Effector memory CD4-positive, alpha-beta T cell (primary cell): ENCODE measurements at places on chromosomes 3 and 15.

- no peak for DNase-seq
Measured at GRCh38 chr3:23864931-23865330, 51.9 kb downstream of the NKIRAS1 start.

- DNase-seq, result no peak
Measured at GRCh38 chr15:94042180-94042928, 189.0 kb upstream of the MCTP2 start.

DNA sequence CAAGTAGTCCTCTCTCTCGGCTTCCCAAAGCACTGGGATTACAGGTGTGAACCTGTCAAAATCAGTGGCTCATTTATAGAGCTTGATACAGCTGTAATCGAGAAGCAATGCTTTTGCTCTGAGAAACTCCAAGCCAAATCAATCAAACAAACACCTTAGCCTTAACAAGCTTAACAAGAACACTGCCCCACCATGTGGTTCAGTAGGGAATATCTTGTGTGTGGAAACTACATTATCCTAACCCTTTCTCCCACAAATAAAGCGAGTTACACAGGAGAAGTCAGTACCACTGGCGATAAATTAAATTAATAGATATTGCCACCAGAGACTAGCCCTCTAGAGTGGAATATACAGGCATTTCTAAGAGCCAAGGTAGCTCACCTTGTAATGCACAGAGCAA lies 13.9 kb downstream of the CDAN1 start:
- DNase-seq, result no peak

- DNase-seq, result no peak
Measured at GRCh38 chr3:60764870-60765269, 486.4 kb downstream of the FHIT start.

DNA sequence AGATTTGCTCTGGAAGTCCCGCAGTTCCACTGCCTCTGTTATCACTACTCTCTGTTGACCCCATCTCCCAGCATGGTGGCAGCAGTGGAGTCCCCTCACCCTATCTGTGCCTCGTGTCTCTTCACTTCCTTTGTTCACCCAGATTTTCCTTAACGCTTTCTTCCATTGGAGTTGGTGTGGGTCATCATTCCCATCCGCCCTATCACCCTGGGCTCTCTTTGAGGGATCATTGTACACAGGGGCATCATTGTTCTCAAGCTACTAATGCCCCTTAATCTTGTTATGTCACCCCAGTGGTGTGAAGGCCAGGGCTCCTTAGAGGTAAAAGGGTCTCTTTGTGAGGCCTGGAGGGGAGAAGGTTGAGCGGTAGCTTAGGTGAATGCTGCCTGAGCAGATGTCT lies 329.5 kb upstream of the CTDSPL start:
- DNase-seq, result no peak

GRCh38 chr15:79067072-79067833 lies 23.3 kb downstream of the RASGRF1 start:
- DNase-seq, result no peak

GRCh38 chr15:50166216-50166615 lies 15.8 kb upstream of the SLC27A2 start:
- no peak for DNase-seq

- no peak for DNase-seq
Measured at GRCh38 chr3:173753593-173753992, 356.0 kb downstream of the NLGN1 start.

DNA sequence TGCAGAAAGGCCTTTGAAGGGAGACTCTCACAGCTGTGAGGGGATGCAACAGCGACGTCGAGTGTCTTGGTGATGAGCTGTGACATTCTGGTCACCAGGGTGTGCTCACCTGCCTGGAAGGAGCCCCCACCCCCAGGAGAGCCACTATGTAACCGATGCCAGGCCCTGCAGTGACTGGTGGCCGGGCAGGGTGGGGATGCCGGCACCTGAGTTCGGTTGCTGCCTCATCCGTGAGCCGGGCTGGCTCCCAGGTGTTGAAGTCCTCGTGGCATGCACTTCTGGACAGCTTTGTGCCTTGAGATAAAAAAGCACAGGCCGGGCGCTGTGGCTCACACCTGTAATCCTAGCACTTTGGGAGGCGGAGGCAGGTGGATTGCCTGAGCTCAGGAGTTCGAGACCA lies 56.5 kb downstream of the ASB7 start:
- no peak for DNase-seq

GRCh38 chr3:124552224-124552623 lies 178.0 kb upstream of the UMPS start:
- no peak for DNase-seq

DNA sequence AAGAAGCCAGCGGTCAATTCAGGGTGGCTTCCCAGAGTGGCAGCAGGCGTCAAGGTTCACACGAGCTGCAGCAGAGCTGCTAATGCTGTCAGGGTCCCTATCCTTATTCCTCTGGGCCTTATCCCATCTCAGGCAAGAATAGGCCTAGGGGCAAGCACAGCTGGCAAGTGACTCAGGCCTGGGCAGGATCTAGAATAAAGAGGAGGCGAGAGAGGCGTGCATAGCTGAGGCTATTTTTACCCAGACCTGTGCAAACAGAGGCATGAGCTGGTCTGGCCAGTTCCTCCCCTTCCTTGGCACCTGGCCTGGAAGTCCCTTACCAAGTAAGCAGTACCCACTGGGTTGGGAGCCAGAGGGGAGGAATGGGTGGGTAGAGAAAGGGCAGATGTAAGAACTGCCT lies 12.2 kb upstream of the VIPR1 start:
- DNase-seq, result no peak

DNA sequence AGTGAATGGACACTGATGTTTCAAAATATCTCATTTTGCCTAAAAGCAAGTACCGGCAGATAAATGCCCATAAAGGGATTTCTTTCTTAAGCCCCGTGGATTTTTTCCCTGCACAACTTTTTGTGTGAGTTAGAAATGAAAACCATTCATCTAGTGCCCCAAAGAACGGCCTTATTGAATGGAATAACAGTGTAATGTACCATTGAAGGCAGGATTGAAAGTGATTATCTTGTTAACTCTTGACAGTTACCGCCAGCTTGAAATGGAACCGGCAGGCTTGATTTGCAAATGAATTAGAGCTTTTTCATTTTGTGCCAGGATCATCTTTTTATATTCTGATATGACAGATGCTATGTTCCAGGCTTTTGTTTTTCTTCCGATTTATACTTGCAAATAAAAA lies 162.2 kb downstream of the RSRC1 start:
- no peak for DNase-seq

- DNase-seq, result no peak
Measured at GRCh38 chr15:28190391-28191174, 91.5 kb upstream of the OCA2 start.

DNA sequence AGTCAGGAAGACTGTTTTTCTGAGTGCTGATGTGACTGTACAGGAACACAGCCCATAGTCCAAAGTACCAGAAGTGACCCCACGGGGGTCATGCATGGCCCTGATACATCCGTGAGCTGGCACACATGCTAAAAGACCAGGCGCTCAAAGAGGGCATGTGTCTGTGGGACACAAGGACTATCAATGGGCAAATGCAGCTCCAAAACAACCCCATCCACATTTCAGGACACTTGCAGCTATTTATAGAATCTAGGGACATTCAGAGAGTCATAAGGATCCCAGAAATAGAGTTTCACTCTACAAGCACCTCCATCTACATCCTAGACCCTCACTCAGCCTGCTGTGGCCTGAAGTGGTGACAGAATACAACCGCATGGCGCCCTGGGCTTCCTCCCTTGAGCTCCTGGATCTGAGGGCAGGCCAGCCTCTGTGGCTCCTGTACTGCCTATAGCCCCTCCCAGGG lies 17.0 kb downstream of the SLC25A20 start:
- DNase-seq, result no peak

DNA sequence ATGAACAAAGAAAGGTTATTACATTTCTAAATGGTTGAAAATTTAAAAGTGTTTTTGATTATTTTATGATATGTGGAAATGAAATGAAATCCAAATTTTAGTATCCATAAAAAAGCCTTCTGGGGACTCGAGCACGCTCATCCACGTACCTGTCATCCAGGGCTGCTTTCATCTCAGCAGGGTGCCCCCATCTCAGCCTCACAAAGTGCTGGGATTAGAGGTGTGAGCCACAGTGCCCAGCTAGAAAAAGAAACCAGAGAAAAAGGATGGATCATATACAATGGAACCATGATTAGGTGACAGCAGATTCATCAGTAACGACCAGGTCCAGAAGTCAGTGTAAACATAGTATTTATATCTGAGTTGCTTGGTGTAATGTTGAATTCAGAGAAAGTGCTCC lies 49.7 kb downstream of the STARD5 start:
- no peak for DNase-seq

GRCh38 chr3:24522146-24522579 lies 27.5 kb upstream of the THRB start:
- DNase-seq, result no peak

- DNase-seq, result no peak
Measured at GRCh38 chr15:78390826-78391225, 47.2 kb upstream of the IREB2 start.

DNA sequence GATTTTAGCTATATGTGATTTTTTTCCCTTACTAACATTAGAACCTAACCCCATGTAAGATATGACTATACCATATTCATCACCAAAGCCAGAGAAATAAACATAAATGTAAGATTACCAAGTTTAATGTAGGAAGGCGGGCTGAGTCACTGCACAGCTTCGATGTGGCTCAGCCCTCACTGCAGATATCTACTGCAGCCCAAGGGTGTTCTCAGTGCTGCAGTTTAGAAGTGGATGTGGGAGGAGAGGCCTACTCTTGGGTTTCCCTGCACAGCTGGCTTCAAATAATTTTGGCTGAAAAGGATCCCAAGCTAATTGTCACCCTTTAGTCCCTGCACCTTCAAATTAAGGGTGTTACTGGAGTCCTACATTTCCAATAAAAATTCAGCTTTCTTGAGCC lies 9.3 kb downstream of the ARPP19 start:
- DNase-seq, result no peak

GRCh38 chr3:26105261-26105660 lies 315.4 kb downstream of the OXSM start:
- no peak for DNase-seq

GRCh38 chr3:31041161-31041978 lies 146.9 kb upstream of the GADL1 start:
- no peak for DNase-seq

DNA sequence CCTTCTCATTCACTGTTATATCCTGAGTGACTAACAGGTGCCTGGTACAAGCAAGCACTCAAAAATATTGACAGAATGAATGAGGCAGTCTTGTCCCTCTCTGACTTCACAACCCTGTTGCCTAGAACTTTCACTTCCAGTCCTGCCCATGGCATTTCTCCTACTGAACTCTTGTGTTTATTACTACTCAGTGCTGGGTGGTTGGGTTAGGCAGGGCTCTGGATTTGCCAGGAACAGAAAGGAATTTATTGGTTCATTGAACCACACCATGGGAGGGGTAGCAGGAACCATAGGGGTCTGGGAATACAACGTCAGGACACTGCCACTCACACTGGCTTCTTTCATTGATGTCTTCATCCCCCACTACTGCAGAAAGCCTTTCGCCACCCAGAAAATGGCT lies 41.9 kb upstream of the SEMA4B start:
- DNase-seq, result no peak

- DNase-seq, result no peak
Measured at GRCh38 chr3:126119976-126120375, 36.1 kb upstream of the SLC41A3 start.

GRCh38 chr3:143011705-143012104 lies 10.3 kb downstream of the U2SURP start:
- no peak for DNase-seq

DNA sequence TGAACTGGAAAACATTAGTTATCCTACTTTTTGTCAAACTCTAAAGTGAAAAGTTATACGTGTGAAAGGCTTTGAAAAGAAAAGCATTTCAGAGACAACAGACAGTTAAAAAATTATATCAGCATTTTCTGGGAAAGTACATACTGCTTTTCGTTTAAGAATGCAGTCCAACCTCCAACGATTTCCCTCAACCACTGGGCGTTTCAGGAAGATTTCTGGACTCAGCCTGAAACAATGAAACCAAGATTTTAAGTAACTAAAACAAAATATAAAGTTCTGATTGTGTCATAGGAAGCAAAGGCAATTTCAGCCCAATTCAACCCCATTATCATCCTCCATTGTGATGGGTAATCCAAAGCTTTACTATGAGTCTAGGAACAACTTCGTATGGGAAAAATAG lies 110.7 kb downstream of the PLD1 start:
- DNase-seq, result no peak

GRCh38 chr3:195312714-195313113 lies 41.8 kb upstream of the XXYLT1 start:
- no peak for DNase-seq

GRCh38 chr15:67801926-67802914 lies 23.1 kb upstream of the SKOR1 start:
- DNase-seq, result no peak

- no peak for DNase-seq
Measured at GRCh38 chr3:30269751-30270445, 336.5 kb upstream of the TGFBR2 start.

DNA sequence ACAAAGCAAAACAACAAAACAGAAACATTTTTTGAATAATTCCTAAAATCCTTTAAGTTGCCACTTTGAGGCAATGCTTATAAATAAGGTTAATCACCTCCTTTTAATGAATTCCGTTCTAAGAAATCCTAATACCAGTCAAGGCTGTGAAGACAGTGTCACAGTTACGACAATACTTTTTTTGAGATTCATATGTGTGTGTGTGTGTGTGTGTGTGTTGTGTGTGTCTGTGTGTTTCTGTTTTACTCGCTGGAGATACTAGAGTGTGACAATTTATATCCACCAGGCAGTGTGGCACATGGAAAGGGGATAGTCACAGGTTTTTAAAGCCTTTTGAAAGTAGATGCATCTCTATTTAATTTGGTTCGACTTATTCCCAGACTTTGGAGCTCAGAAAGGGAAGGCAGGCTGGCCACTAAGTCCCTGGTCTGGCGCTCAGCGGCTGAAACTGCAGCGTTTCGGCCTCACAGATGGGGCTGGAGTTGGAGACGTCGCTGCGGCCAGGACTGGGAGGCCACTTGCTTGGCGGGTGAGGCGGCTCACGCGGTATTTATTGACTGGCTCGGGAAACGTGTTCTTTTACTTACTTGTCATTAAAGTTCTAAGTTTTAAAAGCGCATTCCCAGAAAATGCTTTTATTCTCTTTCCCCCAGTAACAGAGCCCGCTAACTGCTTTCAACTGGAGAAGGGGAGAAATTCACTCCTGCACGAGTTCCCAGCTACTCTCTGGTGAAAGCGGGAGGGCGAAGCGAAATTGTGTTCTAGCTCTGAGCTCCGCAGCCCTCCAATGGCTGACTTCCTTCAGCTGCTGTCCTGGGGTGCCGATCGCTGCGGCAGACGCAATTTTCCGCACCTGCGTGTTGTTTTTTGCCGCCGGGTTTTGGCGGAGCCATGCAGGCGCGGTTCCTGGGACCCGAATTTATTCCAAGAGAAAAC lies 13.7 kb downstream of the ZIC1 start:
- no peak for DNase-seq

- no peak for DNase-seq
Measured at GRCh38 chr3:60953351-60953750, 297.9 kb downstream of the FHIT start.

GRCh38 chr15:73758461-73758860 lies 5.3 kb upstream of the INSYN1 start:
- no peak for DNase-seq

- no peak for DNase-seq
Measured at GRCh38 chr3:77835921-77836320, 796.0 kb downstream of the ROBO2 start.
